Panc1 (cell line): ENCODE measurements at places on chromosomes 2 and 18. TPM values are rescaled to one million over a fixed set of nuclear protein-coding genes. Genes with fewer than 3 reads are reported as not detected.
A peak's percentile ranks its signal among the peaks of the same experiment; 100 is the strongest.

EIF2AK2 gene
- 44.3 TPM for total RNA-seq

EHD3 gene
- 2.6 TPM for total RNA-seq

GPR17 gene
- not detected for total RNA-seq

VWC2L gene
- total RNA-seq: not detected

FN1 gene
- 4.2 TPM for total RNA-seq

OBSL1 gene
- 25.5 TPM for total RNA-seq

FBXO36 gene
- 3.9 TPM for total RNA-seq

SULT1C2 gene
- total RNA-seq: 0.31 TPM

ANKRD29 gene
- 0.67 TPM for total RNA-seq

BOLL gene
- not detected for total RNA-seq

WDFY1 gene
- 48.5 TPM for total RNA-seq

DNA sequence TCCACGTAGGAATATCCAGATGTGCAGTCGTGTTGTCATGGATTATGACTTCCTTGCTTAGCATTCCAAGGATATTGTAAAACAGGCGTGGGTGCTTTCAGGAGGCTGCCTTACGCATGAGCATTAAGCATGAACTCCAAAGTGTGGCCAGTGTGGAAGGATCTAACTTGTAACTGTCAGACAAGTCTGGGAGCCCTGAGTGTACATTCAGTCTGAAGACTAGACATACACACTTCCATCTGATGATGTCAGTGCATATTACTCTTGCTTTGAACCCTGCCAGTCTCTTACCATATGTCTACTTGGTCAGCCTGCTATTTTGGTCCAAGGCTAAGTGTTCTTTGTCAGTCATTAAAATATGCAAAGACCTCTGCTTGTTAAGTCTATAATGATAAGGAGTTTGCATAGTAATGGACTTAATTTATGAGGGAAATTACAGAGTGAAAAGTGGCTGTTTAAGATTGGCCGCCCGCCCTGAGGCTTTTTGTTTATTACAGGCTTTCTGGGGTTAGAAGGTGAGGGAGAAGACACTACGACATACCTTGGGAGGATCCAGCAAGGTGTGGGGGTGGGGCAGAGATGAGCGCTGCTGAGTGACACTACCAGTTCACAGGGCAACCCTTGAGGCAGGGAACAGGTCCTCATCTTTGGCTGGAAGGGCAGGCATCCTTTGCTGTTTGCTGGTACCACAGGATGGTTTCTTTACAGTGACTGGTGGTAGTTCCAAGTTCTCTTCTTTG, 48.3 kb downstream of the CABLES1 start:
- no peak for DNase-seq

DNA sequence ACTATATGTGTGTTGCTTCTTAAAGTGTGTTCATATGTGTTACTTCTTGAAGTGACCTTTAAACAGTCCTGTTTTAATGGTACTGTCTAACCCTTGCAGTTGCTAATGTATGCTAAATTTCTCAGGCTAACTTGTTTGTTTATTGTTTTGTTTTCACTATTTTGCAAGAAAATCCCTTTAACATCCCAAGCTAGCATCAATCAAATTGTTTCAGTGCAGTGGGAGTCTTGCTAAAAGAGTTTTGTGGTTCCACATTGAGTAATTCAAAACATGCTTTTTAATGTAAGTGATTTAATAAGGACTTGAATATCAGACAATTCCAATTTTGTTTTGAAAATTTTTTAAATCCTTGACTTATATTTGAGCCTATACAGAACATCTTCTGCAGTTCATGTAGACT, 3.6 kb downstream of the SH3RF3 start:
- DNase-seq: no peak

- DNase-seq: no peak
These were observed 217.8 kb upstream of the ARL4C start for GRCh38 chr2:234714711-234715110.

DNA sequence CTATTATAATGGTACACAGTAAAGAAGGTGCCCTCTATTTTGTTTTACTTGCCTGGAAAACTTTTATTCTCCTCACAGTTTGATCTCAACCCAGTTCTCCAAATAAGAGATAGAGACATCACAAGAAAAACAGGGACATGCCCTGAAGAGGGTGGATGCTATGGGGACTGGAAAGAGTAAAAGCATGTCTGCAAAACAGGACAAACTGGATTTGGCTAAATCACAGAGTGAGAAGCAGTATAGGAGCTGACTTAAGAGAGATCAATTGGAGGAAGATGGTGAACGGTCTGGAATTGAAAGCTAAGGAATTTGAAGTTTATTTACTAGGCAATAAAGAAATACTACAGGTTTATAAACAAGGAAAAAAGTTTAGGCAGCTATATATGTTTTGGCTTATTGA, 33.0 kb downstream of the SP140L start:
- DNase-seq: no peak

- DNase-seq: peak; percentile 78
These were observed 441 bp upstream of the PEX13 start for GRCh38 chr2:61017003-61017555.

- peak; percentile 36 for DNase-seq
These were observed 119.3 kb upstream of the SIX2 start for GRCh38 chr2:45128580-45128997.

DNA sequence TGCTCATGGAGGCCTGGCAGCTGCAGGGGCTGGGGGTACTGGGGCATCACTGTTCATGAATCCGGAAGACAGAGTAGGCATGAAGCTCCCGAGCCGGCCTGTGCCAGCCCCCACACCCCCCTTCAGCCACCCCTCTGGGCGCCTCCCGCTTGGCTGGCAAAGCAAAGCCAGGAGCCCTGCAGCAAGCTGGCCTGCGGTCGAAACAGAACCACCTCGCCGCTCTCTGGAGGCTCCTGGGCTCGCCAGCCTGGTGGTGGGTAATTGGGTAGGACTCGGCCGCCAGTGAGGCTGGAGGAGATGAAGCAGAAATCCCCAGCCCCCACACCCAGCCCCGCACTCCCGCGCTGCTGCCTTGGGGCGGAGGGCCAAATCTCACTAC, 70.9 kb upstream of the GPC1 start:
- DNase-seq: no peak

DNA sequence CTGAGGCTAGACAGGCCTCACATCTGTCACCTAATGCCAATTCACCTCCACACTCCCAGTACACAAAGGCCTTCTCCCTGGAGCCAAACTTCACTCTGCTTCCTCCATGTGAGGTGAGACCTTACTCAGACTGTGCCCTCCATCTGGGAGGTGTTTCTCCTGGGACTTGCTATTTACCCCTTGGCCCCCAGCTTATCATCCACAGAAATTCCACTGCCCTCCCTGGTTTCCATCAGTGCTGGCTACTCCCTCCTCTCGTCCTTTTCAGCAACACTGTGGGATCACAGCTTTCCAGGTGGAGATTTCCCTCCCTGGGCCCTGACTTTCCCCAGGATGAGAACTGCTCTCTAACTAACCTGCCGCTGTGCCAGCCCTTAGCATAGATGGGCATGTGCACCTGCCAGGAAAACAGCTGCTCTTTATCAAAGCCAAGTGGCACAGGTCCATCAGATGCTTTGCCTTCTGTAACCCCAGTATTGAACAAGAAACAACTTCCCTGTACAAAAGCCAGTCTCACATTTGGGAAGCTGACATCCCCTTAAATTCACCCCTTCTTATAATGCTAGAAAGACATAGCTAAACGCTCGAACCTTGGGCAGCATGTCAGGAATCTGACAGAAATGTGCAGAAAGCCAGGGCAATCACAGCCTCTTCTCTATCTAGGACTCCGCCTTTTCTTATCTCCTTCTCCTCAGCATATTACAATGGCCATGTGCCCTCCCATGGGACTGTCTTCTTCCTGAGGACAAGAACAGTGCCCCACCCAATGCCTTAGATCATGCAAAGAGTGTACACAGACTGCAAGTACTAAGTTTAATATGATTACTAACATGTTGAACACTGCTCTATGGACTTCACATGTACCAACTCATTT, 535.5 kb upstream of the ID2 start:
- DNase-seq: no peak

- no peak for DNase-seq
These were observed 152.6 kb downstream of the COL6A3 start for GRCh38 chr2:237261327-237261726.

- no peak for DNase-seq
These were observed 6.5 kb upstream of the YWHAQ start for GRCh38 chr2:9637330-9637729.

DNA sequence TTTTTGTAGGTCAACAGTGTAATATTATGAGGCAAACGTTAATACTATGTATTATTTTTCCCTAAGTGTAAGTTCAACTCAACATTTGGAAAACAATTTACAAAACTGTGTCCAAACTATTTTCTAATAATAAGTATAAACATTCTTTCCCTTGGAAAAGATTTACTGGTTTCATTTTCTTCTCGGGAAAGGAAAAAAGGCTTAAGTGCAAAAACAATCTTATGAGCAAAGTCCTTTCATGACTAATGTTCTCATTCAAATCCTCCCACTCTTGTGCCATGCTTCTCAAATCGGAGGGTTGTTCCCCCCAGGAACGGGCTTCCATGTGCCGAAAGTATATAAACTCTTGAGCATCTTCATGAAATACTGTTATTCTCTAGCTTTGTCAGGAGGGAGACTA, 19.8 kb upstream of the L3MBTL4 start:
- no peak for DNase-seq

DNA sequence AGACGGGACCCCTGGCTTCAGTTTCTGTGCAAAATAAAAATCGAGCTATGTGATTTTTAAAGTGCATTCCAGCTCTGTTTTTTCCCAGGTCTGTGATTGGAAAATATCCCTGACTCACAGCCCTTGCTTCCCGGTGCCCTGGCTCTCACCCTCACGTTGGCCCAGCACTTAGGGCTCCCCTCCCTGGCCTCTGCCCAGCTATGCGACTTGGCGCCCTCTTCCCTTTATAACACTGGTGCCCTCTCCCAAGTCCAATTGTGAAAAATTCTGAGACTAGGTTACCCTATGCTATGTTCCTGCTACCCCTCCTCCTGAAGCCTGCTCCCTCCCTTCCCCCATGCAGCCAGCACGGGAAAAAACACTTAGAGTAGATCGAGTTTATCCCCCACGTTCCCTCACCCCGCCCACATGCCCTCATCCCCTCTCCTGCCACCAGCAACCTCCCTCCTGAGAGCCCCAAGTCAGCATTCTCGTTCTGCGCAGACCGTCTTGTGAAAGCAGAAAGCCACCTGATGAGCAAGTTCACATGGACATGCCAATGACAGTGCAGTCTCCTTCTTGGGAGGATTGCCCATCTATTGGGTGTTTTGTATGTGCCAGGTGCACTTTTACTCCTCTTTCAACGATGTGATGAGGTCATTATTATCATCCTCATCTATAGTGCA, 228.8 kb downstream of the VAPA start:
- DNase-seq: no peak

- no peak for DNase-seq
These were observed 87.3 kb downstream of the ACTR2 start for GRCh38 chr2:65314801-65315441.

GRCh38 chr2:21161832-21162614, 38.3 kb downstream of the TDRD15 start:
- DNase-seq: no peak

DNA sequence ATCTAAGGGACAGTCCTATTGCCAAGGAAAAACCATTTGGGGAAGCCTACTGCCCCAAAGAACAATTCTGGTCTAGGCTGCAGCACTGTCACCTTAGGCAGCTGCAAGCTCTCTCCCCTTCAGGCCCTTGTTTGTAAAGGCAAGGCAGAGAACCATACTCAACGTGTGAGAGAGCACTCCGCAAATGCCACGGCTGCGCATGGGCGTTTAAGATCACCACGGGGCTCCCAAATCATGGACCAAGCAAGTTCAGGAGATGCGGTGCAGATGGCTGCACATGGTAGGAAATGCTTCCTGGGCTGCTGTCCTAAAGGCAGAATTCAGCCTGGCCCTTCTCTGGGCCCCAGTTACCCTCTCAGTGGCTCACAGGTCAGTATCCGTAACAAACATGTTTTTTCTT, 15.5 kb downstream of the ERFE start:
- no peak for DNase-seq

DNA sequence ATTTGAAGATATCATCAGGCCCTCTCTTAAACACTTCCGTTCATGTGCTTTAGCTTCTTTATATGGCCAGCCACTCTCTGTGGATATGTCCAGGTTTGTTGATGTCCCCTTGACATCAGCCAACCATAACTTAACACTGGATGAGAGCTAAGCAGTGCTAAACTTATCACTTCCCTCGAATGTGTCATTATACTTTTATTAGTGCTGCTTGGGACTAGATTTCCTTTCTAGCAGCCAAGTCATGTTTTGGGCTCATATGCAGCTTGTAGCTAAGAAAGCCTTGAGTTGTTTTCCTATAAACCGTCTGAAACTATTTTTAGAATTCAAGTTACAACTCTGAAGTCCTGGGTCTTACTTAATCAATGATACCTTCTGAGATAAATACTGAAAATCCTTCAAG, 144.8 kb upstream of the TNP1 start:
- DNase-seq: no peak

GRCh38 chr2:96801786-96802595, 14.1 kb upstream of the CNNM3 start:
- no peak for DNase-seq

- DNase-seq: no peak
These were observed 15.7 kb upstream of the ACVR2A start for GRCh38 chr2:147829106-147829505.

DNA sequence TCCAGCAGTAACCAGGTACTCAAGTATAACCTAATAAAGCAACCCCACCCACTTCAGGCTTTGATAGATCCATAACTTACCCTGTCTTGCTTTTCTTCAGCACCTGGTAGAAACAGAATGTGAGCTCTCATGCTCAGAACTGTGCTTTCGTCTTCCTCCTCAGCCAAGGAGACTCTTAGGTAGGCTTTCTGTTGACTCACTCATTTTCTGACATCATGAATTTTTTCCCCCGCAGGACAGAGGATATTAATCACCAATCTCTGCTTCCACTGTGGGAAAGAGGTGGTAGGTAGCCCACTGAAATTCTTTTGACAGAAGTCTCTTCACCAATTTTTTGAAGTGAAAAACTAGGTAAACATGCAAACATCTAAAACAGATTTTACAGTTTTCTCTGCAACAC, 241.2 kb upstream of the KCNJ3 start:
- no peak for DNase-seq

- DNase-seq: no peak
These were observed 112.5 kb upstream of the SH3BP4 start for GRCh38 chr2:234839285-234839684.

DNA sequence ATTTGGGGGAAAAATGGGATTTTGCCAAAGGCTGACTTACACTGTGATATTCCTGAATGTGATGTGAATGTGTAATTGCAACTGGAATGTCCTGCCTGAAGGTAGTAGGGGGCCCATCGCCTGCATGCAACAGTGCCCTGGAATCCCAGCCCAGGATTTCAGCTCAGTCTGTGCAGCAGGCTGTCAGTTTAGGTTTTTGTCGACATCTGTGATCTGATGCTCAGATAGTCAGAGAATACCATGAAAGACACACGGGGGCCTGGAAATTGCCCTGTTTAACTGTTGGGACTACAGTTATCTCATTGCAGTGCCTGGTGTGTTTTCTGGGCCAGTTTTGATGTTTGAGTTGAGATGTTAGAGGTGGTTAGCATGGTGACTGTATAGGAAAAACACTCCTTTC, 84.5 kb upstream of the HK2 start:
- DNase-seq: no peak

GRCh38 chr18:55220523-55220922, 261.3 kb upstream of the CCDC68 start:
- DNase-seq: no peak
